ENCODE measurements at places on chromosomes 11 and 22.

DNA sequence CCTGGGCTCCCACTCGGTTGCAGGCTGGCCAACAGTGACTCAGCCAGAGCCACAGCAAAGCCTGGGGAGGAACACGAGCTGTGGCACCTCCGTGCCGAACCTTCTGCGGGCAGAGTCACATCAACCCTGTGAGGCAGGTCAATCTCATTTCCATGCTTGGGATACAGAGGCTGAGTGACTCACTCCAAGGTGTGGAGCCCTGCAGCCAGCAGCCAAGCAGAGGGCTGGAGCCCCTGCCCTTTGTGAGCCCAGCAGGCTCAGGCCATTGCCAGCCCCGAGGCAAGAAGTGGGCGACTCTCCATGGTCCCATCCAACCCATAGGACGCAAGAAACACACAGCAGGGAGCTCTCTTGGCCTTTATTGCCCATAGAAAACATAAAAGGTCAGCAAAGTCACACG is 21.4 kb downstream of the CSNK1E start:
- no peak for DNase-seq

- no peak for DNase-seq
These were observed 8.4 kb upstream of the TNFRSF13C start for GRCh38 chr22:41935015-41935351.

DNA sequence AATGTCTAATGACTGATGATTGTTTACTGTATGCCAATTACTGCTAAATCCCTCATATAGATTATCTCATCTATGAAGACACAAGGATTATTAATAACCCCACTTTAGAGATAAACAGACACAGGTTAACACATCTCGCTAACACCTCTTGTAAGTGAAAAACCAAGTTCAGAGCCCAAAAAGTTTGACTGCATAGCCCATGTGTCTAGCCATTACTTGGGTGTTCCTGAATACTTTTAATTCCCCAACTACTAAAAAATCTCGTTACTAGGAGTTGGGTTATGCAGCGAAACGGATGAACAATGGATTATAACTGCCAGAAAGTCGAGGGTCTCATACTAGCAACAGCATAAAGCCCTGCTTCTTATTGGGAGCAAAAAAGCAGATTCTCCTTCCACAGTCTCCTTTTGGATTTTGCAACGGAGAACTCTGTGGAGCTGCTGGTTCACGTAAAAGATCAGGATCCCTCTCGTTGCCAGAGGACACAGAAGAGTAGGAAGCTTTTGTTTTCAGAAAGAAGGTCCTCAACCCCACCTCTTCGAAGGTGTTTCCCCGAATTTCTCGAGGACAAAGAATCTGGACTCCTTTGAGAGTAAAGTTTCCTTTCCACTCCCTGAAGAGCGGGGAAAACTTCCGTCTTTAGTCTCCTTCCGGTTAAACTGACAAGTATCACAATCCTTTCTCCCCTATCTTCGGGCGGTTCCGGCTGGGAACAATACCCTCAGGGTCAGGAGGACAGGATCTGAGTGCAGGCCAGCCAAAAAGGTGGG is 979 bp downstream of the ZBED5 start:
- DNase-seq: no peak

GRCh38 chr11:111913997-111914396 is 1.5 kb downstream of the HSPB2 start:
- DNase-seq: no peak

DNA sequence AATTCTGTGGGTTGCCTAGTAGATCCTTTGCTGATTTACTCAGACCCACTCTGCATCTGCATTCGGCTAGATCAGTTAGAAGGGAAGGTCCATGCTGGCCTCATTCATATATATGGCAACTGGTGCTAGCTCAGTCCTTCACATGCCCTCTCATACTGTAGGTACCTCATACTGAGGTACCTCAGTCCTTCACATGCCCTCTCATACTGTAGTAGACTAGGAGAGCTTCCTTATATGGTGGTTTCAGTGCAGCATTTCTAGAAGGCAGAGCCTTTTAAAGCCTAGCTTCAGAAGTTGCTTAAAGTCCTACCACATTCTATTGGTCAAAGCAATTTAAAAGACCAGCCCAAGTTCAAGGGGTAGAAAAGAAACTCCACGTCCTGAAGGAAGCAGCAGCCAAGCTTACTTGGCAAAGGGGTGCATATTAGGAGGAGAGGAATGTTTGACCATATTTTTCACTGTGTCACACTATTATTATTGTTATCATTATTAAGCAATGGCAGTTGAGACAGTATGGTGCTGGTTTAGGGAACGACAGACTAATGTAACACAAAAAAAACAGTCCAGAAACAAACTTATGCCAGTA is 356.4 kb downstream of the DYNC2H1 start:
- no peak for DNase-seq

DNA sequence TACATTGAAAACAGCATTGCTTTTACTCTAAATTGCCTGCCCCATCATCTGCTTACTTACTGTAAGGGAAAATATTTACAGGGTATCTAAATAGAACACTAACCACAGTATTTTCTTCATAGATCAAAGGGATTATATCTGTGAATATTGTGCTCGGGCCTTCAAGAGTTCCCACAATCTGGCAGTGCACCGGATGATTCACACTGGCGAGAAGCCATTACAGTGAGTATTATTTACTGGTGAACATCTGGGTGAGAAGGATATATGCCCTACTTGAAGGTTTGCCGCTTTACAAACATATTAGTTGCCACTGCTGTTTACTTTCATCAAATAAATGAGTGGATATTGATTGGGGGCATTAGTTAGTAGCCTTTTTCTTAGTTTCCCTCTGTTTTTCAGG is 5.9 kb upstream of the CNTF start:
- DNase-seq: no peak

DNA sequence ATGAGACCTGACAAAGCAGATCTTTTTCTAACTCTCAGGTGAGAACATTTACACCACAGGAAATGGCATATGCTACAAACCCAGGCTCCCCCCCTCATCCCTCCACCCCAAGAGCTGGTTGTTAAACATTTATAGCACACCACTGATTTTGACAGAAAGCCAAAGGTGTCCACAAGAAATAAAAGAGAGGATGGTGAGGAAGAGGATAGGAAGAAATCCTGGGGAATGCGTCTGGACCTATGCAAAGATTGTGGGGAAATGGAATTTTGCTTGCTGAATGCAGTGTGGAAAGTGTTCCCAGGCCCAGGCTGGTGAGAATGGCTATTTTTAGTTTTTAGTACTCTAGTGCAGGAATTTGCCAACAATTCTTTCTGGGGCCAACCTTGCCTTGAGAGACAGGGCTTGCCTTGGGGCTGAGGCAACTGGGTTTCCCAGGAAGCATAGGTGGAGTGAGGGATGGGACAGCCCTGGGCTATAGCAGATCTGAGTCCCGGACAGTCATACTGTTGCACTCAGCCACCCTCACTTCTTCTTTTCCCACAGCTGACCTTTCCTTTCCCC is 163.9 kb downstream of the ADAMTS15 start:
- DNase-seq: no peak

DNA sequence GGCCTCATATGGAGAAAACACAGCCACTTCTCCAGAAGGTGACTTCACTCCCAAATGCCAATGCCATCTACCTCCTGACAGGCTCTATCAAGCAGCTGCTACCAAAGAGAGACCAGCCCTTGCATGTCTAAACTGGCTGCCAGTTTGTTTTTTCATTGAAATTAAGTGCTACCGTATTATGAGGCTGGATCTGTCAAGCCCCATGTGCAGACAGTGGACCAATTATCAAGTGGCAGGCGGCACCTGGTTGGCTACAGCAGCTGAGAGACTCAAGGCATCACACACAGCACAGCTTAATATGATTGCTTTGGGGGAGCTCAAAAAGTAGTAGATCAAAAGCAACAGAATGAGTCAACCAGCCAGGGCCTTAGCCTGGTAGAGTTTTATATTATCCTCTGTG is 1293.0 kb upstream of the TENM4 start:
- DNase-seq: no peak

- no peak for DNase-seq
These were observed 20.0 kb downstream of the SYT13 start for GRCh38 chr11:45265969-45266675.

DNA sequence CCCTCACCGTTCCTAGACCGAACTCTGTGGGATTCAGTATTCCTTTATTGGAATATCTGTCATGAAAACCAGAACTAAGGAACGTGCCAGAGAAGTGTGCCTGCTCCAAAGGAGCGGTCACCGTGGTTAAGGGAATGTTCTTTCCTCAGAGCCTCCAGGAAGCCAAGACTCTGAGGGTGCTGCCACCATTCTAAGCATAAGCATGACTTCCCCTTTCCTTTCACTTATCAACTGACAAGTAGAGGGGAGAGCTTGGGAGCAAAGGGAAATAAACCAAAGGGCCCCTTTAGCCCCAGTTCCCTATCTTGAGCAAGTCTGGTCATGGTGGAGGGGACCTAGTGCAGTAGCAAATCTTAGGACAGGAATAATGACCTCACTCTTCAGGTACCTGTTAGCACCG is 26.8 kb downstream of the CTR9 start:
- no peak for DNase-seq

GRCh38 chr11:116217006-116217405 is 555.8 kb downstream of the BUD13 start:
- no peak for DNase-seq

All from SK-N-MC (cell line).